ENCODE measurements at places on chromosomes 16 and 17.
A peak's percentile ranks its signal among the peaks of the same experiment; 100 is the strongest.

DNA sequence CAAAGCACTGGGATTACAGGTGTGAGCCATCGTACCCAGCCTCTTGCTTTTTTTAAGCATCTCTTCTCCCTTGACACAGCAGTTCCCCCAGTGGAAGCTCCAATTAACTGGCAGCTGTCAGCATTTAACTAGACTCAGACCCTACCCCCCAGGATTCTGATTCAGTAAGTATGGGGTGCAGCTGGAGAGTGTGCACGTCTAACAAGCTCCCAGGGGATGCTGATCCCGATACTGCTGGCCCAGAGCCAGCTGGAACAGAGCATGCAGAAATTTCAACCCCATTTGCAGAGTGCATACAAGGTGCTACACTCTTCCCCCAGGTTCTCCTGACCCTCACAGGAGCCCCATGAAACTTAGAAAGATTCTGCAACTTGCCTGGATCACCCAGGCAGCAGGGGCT lies 27.7 kb upstream of the BCO1 start:
- DNase-seq = no peak

- peak; percentile 93 for DNase-seq
These were observed 13.7 kb downstream of the RARA start for GRCh38 chr17:40322358-40323315.

DNA sequence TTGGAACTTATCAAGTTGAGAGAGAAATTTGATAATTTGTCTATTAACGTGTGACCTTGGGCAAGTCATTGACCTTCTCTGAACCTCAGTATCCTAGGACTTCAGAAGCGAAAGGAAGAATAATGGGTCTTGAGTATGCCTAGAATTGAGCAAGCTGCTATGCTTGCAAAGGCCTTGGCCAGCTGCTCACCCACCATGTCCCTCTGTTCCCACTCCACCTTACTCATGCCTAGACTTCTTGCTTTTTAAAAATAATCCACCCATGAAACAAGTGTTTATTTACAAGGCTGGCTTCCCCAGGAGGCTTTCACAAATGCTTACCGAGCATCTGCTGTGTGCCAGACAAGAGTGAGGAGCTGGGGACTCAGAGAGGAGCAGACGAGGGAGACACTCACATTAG lies 590.6 kb downstream of the MAF start:
- DNase-seq = no peak

GRCh38 chr16:85152414-85153030 lies 40.2 kb upstream of the CIBAR2 start:
- no peak for DNase-seq

DNA sequence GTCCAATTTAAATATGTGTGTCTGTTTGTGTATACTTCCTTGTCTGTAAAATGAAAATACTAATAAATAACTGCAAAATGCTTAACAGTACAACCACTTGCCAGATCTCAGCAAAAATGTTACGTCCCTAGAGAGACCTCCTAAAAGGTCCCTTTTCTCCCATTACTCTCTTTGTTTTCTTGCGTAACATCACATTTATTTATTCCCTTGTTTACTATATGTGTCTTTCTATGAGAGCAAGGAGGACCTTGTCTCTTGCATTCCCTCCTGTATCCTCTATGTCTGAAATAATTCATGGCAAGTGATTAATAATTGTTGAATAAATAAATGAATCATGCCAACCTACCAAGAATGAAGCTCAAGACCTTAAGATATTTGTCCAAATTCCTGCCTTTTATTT lies 1.9 kb downstream of the ACSM3 start:
- no peak for DNase-seq

GRCh38 chr17:45440161-45440778 lies 7.6 kb upstream of the ARHGAP27 start:
- DNase-seq = no peak

- DNase-seq = no peak
These were observed 13.1 kb downstream of the MYH11 start for GRCh38 chr16:15843635-15844279.

DNA sequence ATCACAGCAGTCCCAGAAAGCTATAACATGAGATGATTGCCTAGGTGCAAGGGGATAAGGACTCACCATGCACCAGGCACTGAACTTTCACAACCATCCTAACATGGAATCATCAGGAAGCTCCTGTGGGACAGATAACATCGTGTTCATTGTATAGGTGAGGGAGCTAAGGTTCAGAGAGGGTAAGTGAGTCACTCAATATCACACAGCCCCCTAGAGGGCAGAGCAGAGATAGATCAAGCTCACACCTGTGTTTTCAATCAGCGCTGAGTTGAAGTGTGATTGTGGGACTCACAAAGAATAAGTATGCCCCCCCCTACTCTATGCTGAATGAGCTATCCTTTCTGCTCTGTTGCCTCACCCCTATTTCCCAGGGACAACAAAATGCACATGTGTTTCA lies 377.7 kb upstream of the ERCC4 start:
- DNase-seq = no peak

DNA sequence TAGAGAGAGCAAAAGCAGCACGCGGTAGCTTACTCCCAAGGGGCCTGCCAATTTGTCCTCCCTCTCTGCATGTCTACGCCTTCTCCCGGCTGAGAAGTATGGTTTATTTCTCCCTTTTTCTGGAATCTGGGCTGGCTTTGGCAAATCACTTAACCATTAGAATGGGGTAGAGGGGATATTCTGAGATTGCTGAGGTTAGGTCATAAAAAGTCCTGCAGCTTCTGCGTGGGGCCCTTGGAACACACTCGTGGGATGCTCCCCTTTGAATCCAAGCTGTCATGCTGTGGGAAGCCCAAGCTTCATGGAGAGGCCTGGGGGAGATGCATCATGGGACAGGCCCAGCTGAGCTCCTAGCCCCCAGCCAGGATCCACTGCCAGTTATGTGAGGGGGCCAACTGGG lies 403.6 kb upstream of the MAF start:
- DNase-seq = no peak

GRCh38 chr17:42680331-42680808 lies 1.3 kb downstream of the CCR10 start:
- no peak for DNase-seq

- DNase-seq = no peak
These were observed 14.7 kb downstream of the CDH13 start for GRCh38 chr16:82641336-82641984.

GRCh38 chr16:50253514-50253910 lies 12.8 kb upstream of the ADCY7 start:
- peak; percentile 70 for DNase-seq

DNA sequence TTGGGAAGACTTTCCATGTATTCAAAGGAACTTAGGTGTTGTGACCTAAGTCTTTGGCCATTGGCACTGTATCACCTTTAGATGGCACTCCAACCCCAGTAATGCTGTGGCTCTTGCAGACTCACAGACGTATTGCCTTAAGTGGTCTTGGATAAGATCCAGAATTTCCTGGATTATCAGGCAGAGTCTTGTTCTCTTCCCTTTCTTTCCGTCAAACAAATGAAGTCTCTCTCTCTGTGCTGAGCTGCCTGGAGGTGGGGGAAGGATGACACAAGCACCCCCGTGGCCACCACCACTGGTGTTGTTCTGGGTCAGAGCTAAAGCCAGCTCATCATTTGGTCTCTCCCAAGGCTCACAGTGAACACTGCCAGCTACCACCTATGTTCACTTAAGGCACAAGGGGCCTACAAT lies 789.9 kb upstream of the KIF2B start:
- DNase-seq = no peak

- no peak for DNase-seq
These were observed 198.6 kb downstream of the AXIN2 start for GRCh38 chr17:65362826-65363225.

- DNase-seq = no peak
These were observed 17.3 kb downstream of the COTL1 start for GRCh38 chr16:84600343-84601229.

- DNase-seq = peak; percentile 53
These were observed 7.2 kb downstream of the RASL10B start for GRCh38 chr17:35738519-35739133.

GRCh38 chr17:33099906-33100305 lies 108.3 kb downstream of the SPACA3 start:
- DNase-seq = no peak

- no peak for DNase-seq
These were observed 9.3 kb upstream of the CARD14 start for GRCh38 chr17:80160536-80160935.

DNA sequence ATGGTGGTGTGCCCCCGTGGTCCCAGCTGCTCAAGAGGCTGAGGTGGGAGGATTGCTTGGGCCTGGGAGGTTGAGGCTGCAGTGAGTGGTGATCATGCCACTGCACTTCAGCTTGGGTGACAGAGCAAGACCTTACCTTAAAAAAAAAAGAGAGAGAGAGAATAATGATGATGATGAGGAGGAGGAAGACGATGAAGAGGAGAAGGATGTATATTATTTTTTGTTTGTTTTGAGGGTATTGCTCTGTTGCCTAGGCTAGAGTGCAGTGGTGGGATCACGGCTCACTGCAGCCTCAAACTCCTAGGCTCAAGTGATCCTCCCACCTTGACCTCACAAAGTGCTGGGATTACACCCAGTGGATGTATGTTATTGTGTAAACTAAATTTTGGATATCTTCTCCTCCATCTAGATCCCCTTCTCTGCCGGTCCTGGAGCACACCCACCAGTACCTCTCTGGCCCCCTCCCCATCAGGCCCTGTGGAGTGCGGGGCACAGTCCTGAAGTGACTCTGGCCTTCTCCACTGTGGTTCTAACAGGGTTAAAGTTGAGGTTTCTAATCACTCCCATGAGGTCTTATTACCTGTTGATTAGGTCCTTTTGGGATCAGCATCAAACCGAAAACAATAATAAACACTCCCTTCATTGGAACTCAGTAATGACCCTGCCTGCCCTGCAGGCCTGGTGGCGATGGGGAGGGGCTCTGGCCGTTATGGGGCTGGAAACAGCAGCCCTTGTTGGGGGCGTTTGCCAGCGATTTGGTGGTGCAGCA lies 60.5 kb upstream of the ZFHX3 start:
- no peak for DNase-seq

GRCh38 chr16:78072275-78072674 lies 27.2 kb upstream of the WWOX start:
- DNase-seq = no peak

DNA sequence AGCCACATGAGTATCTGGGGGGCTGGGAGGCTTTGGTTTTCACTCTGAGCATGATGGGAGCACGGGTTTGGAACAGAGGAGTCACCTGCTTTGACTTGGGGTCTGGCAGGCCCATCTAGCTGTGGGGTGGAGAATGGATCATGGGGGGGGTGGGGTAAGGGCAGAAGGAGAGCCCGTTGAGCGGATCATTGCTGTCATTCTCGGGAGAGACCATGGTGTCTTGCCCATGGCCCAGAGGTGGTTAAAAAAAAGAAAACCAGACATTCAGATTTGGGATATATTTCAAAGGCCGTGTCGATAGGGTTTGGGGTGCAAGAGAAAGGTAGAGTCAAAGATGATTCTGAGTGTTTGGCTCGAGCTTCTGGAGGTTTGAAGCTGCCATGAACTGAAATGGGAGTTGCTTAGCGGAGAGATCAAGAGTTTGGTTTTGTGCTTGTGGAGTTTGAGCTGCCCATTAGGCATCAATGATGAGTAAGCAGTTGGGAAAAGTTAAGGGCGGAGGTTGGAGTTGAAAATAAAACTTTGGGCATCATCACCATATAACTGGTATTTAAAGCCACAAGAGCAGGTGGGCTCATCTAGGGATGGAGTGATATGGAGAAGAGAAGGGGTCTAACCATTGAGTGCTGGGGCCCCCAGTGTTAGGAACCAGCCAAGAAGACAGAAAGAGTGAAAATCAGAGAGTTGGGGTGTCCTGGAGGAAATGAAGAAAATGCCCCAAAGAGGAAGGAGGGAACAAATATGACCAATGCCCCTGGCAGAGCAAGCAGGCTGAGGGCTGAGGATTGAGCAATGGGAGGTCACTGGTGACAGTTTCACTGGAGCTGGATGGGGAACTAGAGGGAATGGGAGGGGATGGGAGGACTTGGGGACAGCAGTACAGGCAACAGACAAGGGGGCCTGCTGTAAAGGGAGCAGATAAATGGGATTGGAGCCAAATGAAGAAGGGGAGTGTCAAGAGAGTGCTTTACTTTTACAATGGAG lies 1.9 kb downstream of the NOD2 start:
- DNase-seq = no peak

GRCh38 chr17:9705745-9706144 lies 60.4 kb downstream of the USP43 start:
- no peak for DNase-seq

DNA sequence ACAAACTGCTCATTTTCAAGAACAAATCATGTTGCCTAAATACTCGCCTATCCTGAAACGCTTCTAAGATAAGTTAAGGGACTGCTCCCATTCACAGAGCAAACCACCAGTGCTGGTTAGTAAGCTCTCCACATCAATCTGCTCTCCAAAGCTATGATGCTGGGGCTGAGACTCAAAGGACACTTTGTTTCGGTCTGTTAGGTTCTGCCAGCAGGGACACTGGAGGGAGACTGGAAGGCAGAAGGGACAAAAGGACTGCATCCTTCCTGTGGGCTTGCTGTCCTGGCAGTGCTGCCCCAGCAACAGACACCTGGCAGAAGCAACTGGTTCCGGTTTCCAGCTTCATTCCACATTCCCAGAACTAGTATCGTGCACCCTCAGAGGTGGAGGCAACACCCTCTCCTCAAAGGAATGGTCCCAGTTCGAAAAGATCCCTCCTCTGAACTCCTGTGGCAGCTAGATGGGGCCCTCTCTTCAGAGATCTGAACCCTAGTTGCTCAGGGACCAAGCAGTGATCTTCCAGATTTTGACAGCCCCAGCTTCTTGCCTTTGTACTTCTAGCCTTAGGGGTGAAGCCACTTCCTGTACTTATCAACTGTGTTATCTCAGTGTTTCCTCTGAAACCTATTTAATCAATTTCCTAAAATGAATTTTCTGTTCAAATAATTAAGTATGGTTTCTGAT lies 73.4 kb upstream of the GSG1L start:
- DNase-seq = no peak

DNA sequence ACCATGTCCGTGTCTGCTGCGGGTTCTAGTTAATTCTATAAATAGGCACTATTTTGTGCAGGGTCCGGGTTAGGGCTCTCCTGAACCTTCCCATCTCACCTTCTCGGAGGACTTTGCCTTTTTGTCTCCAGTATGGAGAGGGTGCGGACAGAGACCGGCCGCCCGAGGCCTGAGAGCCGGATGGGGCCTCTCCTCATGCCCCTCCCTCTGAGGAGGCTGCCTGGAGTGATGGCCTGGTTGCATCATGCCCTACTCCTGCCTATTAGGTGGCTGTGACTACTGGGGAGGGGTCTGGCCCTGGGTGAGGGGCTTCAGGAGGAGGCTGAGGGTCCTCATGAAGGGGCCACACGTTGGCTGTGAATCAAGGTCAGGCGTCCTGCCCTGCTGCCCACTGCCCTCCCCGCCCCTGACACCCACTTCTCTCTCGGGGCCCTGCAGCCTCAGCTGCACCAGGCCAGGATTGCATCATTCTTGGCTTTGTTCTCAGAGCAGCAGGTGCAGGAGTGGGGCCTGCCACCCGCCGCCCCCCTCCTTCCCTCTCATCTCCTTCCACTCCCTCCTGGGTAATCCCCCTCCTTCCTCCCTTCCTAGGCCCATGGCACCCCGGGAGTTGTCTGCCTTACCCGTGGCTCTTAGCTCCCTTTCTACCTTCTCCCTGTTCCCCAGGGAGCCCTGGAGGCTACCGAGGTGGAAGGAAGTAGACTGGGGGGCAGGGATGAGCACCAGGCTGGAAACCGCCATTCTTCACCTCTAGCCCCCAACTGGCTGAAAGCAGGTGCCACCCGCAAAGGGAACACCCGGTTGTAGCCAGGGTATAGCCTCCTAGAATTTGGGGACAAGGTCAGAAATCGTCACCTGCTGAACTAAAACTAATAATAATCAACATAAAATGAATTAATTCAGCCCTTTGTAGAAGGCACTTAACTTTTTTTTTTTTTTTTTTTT lies 12.7 kb upstream of the ARHGAP23 start:
- DNase-seq = no peak

GRCh38 chr17:15999974-16000827 lies 577 bp downstream of the TTC19 start:
- DNase-seq = peak; percentile 77

Data from coronary artery (tissue), 2 donors.